ENCODE measurements at places on chromosomes 3 and 15.

DNA sequence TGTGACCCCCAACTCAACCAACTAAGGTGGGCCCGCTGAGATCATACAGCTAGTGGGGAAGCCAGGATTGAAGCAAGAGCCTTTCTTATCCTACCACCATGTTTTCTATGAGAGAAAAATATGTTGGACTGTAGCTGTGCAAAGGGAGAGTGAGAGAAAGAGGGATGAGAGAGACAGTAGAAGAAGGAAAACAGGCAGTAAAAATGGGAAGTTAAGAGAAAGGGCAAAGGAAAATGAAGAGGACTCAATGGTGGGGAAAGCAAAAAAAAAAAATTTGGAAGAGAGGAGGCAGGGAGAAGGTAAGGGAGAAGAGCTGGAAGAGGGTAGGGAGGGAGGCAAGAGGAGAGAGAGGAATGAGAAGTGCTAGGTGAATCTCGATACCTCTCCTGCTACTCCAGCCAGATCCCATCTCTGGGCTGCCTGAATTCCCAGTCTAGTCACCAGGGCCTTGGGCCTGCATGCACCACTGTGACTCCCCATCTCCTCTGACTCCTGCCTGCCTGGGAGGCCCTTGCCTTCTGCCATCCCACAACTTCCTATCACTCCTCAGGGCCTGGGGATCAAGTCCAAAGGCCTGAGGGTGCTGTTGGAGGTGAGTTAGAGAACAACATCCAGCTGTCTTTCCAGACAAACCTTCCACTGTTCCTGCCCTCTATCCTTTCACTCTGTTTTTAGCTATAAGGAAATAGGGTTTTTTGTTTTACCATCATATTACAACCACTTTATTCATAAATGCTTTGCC, 15.7 kb downstream of the FAM81A start:
- no peak for DNase-seq

GRCh38 chr3:44128057-44128775, 113.5 kb upstream of the TOPAZ1 start:
- no peak for DNase-seq

DNA sequence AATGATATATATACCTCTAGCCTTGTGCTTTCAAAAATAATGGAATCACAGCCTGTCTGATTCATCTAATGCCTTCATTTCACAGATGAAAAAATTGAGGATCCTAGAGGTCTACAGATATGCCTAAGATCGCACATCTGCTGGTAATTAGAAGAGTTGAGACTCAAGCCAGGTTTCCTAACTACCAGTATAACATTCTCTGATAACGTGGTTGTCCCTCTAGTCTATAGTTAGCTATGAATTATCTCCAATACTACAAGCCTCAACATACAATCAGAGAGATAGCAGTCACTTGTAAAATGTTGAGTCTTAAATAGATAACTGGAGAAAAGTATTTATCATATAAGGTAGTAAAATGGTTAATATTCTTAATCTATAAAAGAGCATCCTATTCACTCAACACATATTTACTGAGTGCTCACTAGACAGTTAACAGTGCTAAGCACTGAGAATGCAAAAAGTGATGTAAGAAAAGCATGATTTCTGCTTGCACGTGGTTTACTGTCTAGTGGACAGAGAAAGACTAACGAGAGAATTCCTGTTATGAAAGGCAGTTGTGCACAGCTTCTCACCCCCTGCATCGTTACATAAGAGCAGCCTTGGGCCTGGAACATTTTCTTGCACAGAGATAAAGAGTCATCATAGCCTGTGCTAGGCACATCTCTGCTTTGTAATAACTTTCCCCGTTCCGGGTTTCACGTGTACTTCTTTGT, 4.9 kb upstream of the ENTPD3 start:
- no peak for DNase-seq

DNA sequence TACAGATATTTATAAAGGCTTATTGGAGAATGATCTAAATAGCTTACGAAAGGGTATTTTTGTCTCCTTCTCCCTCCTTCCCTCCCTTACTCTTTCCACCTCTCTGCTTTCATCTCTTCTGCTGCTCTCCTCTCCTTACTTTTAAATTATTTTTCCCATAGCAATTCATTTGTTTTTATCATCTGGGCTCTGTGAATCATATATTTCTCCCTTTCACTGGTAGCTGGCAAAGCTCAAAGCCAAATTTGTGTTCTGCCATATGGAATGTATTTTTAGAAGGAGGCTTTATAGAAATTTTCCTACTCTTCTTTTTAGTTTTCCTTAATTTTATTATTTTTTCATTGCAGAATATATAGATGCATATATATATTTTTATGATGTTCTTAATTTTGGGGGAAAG, 385.8 kb downstream of the C3orf38 start:
- no peak for DNase-seq

DNA sequence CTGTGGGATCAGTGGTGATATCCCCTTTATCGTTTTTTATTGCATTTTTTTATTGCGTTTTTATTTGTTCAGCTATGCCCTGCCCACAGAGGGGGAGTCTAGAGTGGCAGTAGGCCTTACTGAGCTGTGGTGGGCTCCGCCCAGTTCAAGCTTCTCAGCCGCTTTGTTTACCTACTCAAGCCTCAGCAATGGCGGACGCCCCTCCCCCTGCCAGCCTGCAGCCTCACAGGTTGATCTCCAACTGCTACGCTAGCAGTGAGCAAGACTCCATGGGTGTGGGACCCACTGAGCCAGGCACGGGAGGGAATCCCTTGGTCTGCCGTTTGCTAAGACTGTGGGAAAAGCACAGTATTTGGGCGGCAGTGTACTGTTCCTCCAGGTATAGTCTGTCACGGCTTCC, 500.6 kb upstream of the MCTP2 start:
- DNase-seq, result no peak

DNA sequence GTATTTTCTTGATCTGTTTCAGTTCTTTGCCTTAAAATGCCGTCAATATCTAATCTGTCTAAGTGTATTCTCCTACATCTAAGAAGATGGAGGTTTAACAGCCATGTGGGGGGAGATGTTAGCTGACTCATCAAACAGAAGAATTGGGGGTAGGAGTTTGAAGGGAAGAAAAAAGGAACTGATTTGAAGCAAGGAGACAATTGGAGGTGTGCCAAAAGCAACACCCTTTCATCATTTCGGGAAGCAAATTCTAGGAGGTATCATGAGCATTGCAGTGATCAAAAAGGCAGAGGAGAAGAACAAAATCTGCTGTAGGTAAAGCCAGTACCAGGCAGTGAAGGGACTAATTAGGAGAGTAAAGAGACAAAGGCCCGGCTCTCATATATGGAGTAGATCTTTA, 337.3 kb upstream of the TBC1D5 start:
- DNase-seq, result no peak

DNA sequence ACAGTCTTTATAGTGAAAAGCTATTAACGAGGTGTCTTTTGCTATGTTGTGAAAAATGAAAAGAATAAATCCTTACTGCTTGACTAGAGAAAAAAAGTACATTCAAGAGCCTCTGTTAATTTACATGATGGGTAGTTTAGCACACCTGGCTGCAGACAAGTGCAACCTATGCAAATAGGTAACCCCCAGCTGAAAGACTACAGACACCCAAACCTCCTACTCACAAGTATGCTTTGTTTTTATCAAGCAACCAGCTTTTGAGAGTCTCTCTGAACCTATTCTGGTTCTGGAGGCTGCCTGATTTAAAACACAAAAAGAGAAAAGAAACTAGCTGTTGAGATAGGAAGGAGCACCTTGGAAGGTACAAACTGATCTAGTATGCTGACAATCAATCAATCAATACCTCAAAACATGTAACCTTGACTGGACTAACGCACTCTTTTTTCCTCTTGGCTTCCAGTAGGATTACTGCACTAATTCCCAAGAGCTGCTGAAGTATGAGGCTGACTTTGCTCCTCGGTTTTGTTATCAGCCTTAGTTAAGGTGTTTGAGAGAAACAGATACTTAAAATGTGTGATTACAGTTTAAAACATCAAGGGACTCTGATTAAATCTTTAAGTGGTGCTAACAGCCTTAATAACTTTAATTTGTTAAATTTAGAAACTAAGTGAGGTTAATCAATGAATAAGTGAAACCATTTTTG, 63.6 kb downstream of the OSBPL10 start:
- DNase-seq, result no peak

DNA sequence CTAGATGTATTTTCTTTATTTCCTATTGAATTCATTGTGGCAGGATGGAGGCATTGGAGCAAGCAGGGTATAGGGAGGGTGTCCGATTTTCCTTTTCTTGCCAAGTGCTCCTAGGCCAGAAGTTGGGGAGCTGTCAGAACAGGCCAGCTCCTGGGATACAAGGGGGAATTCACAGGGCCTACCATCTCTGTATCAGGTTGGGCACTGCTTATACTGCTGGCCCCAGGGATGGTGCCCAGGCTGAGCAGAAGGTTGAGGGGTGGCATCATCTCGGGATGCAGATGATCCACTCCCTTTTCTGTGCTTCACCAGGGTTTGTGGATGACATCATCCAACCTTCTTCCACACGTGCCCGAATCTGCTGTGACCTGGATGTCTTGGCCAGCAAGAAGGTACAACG, 79.5 kb downstream of the PCCB start:
- DNase-seq, result no peak
